ENCODE measurements at places on chromosomes 5 and 9. TPM values are rescaled to one million over a fixed set of nuclear protein-coding genes. Genes with fewer than 3 reads are reported as not detected.
A peak's percentile ranks its signal among the peaks of the same experiment; 100 is the strongest.

The PCDHA2 gene
- total RNA-seq, result 3.7 TPM

The ACSL6 gene
- not detected for total RNA-seq

The LCNL1 gene
- total RNA-seq, result not detected

The PRPF4 gene
- 28.2 TPM for total RNA-seq

The HAVCR2 gene
- 0.19 TPM for total RNA-seq

The FAM163B gene
- 0.31 TPM for total RNA-seq

The TRAPPC13 gene
- total RNA-seq, result 53.1 TPM

DNA sequence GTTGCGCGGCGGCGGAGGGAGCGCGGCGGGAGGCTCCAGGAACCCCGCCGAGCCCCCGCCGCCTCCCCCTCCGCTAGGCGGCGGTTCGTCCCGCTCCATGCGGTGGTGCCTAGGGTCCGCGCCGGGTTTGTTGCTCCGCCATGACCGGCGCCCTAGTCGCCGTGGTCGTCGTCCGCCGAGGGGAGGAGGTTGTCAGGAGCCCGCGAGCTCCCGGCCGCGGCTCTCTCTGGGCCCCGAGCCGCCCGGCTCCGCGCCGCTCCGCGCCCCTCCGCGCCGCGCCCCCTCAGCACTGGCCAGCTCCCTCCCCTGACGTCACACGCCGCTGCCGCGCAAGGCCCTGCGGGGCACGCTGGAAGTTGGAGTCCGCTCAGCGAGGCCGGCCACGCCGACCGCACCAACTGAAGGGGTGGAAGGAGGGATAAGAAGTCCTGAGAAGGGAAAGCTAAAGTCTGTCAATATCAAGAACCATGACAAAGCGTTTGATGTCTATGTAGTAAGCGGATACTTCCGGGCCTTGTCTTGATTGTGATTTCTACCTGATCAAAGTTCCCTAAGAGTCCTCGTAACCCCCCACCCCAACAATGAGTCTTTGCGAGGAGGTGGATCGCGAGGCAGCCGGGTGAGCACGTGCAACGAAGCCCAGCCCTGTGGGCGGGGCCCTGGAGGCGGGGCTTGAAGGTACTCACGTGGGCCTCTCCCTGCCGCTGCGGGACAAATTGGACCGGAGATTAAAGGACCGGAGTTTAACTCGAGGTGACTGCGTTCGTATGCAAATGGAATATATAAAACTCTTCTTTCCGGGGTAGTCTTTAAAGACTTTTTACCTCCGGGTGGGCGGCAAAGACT is at the start of gene NR6A1:
NR6A1 (minus strand) TSS at position 291 of the 846 bp plus-strand sequence.
- peak; percentile 99 for DNase-seq

DNA sequence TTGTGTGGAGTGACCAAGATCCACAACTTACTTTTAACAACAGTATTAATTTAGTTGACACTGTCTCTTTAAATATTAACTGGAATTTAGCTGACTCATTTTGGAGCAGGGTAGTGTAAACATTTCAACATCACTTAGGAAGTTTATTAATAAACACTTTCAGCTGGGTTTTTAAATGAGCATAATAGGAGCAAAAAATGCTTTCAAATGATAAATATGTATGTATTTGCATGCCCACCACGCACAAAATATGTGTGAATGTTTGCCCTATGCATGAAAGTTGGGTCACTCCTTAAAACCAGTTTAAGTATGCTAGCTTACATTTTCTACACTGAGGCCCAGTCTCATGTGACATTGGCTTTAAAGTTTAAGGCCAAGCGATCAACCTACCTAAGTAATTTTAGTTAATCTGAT is 2.9 kb downstream of the ZFAND5 start:
- no peak for DNase-seq

DNA sequence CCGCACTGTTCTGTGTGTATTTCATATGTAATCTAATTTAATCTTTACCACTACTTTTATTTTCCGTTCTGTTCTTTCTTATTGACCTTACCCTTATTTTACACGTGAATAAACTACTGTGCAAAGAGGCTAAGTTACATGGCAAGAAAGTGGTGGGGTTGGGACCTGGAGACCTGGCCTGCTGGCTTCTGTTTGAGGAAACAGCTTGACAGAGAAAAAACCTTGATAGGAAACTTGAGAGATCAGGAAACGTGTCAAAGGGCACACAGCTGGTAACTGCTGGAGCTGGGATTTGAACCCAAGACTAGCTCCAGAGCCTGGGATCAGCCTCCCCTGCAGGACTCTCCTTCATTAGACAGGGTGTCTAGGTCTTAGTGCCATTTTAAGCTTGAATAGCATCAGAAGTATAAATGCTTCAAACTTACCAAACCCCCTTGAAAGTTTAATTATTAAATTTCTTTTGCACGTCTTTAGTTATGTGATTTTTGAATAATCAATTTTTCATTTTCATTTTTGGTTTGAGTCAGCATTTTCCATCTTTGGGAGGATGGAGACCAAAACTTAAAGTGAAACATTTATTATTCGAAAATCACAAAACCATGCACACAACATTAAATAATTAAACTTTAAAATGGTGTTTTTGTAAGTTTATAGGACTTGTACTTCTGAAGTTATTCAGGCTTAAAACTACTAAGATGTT is 129.5 kb downstream of the RGS3 start:
- DNase-seq, result no peak

- DNase-seq, result no peak
These were observed 87.1 kb upstream of the CKMT2 start for GRCh38 chr5:81146031-81146430.

DNA sequence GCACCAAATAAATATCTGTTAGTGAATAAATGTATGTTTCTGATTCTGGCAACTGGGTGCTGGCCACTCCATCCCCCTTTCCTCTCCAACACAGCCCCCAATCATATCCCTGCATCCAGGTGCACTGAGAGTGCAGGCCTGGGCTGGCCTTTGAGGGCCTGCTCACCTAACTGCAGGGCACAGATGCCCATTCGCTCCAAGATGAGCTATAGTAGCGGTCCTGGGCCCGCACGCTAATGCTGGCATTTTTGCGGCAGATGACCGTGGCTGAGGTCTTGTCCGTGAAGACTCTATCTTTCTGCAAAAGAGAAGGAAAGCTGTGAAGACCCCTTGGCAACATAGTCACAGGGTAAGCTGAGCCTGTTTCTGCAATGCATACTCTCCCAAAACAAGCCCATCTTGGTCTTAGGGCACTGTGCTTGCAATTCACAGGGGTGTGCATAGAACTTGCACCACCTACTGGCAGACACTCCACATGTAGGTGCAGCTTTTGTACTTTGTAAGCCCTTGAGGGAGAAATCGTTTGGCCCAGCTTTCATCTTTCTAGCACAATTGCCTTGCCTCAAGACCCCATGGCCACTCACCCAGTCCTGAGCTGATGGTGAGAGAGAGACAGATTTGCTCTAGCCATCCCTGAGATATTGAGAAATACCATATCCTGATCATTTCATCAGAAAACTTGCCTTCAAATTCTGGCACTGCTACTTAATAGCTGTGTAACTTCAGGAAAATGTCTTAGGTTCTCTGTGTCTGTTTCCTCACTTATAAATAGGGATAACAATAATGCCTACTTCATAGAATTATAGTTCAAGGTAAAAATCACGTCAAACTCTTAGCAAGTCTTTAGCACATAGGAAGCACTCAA is 13.5 kb downstream of the IL12B start:
- DNase-seq, result peak; percentile 71

GRCh38 chr5:9898319-9898718 is 268.2 kb upstream of the TAS2R1 start:
- peak; percentile 49 for DNase-seq

GRCh38 chr9:129145316-129145715 is 32.7 kb downstream of the IER5L start:
- DNase-seq, result no peak

GRCh38 chr9:70439991-70440706 is 25.7 kb upstream of the KLF9 start:
- DNase-seq, result no peak

DNA sequence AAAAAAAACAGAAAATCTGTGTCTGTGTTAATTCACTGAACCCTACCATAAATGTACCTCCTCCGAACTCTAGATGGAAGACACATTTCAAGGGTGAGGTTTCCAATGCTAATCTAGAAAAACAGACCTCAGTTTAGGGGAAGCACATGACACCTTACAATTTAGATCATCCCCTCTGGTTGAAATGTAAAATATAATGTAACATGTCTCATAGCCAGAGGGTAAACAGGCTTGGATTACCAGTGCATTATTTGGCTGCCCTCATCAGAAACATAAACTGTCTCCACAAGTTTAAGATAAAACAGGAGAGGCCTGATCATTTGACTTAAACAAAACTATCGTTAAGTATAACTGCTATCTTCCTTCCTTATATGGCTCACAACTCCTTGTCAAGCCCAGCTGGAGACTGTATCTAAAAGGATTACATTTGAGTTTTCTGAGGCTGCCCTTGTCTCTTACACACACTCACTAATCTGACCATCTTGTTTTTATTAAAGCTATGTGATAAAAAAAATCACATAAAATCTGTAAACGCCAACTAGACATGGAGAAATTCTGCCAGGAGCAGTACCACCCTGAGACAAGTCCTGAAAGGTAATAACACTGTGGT is 105.7 kb downstream of the LURAP1L start:
- DNase-seq, result no peak

DNA sequence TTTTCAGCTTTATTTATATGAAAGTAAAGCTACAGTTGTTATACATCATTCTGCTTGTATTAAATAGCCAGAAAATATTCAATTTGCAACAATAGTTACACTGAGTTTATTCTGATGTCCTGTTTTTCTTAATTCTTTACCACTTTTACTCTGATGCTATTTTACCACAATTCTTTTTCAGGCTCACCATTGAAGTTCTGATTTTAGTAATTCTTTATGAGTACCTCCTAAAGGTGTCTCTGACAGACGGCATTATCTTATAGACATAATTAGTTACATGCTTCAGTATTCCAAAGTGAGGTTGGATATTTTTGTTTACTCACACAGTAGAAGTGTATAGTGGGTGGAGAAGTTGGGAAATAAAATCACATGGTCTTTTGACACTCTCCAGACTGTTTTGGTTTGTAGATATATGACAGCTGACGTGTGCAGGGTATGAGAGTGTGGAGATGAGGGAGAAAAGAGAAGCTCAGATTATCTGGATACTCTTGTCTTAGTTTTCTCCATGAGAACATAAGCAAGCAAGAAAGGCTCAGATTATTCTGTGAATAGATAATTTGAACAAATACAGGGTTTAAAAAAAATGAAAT is 97.4 kb downstream of the FBXO4 start:
- DNase-seq, result no peak

GRCh38 chr5:110925398-110925797 is 146.1 kb upstream of the TSLP start:
- DNase-seq, result no peak

DNA sequence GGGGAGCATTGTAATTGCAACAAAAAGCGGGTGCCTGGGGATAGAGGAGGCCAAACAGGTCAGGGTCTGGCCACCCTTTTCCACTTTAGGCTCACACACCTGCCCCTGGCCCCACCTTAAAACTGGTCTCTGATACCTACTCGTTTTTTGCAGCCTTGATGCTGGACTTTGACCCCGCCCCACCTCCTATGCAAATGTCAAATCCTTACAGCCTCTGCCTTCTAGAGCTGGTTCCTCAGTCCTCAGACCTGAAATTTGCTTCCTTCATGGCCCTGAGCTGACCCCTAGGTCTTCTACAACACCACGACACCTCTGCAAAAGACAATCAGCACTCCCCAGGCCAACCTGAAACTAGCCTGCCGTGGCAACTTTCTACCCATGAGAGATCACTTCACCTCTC is 37.7 kb downstream of the SMIM23 start:
- DNase-seq, result no peak

- no peak for DNase-seq
These were observed 162.6 kb downstream of the GLIS3 start for GRCh38 chr9:4137234-4137633.

- no peak for DNase-seq
These were observed 38.9 kb upstream of the TNFSF8 start for GRCh38 chr9:114969269-114969668.

DNA sequence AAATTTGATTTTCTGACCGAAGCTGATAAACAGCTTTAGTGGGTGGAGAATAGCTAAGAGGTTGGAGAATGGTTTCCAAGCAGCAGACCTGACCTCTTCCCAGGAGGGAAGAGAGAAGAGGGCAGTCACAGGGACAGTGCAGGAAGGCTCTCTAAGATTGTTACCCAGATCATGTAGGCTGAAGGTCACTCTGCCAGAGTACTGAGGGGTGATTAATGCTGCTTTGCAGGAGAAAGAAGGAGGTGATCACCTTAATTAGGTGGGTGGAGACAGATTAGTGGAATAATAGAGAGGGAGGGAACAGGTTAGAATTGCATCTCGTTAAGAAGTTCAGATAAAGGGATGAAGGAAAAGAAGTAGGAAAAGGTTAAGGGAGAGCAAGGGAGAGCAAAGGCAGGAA is 440.5 kb downstream of the BRINP1 start:
- peak; percentile 56 for DNase-seq

DNA sequence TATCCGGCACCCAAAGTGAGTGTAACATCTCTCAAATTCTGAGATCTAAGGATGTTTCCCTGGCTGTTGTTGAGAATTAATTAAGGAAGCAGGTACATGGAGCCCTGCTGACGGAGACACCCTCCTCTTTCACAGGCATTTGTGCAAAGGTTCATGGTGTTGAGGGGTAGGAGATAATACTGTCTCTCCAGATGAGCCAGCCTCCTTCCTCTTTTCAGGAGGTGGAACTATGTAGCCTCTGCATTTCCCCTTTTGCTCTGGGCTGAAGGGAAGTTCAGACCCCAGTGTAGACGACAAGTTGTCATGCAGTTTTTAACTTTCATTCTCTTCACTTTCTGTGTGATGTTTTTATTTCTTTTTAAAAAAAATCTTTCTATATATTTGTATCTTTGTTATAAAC is 107.5 kb downstream of the GALNT10 start:
- no peak for DNase-seq

DNA sequence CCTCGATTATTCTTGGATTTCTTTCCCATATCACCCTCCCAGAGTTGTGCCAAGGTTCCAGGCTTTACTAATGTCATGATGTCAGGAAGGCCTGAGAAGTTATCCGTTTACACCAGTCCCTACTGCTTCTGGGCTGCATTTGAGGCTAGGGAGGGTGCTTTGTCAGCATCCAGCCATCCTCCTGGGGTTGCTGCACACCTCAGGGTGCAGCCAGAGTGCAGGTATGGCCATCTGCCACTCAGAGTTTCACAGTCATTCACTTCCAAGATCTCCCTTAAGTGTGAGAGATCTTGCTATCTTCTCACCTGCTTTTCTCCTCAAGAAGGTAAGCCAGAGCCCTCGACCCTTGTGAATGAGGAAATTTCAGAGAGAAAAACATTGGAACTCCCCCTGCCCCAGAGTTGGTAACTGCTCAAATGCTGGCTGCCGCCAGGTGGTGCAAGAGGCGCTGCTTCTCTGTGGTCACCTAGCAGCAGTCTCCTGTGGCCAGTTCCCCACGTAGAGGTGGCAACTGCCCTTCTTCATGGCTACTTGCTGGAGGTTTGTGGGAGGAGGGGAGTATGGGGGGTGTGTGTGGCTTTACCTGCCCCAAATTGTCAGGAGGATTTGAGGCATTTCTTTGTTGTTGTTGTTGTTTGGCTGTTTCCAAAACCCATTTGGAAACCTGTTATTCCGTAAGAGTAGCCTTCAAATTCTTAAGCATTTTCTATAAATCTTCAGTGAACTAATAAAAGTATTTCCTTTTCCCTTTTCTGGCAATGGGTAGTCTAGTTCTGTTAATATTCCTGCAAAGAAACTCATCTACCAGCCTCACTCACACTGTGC is 259.6 kb upstream of the DMRT1 start:
- peak; percentile 57 for DNase-seq

Measured in neural progenitor cell (in vitro differentiated cells).